DND-41 (cell line): ENCODE measurements at places on chromosomes 6 and 20.

GRCh38 chr6:33201935-33202334 is 1.3 kb downstream of the SLC39A7 start:
- DNase-seq = no peak

GRCh38 chr20:23114018-23114417 is 27.9 kb upstream of the CD93 start:
- no peak for DNase-seq

GRCh38 chr6:27230758-27231111 is 16.8 kb upstream of the PRSS16 start:
- no peak for DNase-seq

GRCh38 chr6:143050509-143050908 is 10.2 kb upstream of the AIG1 start:
- DNase-seq = no peak

- DNase-seq = no peak
These were observed 208.6 kb downstream of the UST start for GRCh38 chr6:148955441-148955840.

- DNase-seq = no peak
These were observed 37.9 kb downstream of the VSTM2L start for GRCh38 chr20:37940858-37941257.
